ENCODE measurements at places on chromosomes 6 and 20.

DNA sequence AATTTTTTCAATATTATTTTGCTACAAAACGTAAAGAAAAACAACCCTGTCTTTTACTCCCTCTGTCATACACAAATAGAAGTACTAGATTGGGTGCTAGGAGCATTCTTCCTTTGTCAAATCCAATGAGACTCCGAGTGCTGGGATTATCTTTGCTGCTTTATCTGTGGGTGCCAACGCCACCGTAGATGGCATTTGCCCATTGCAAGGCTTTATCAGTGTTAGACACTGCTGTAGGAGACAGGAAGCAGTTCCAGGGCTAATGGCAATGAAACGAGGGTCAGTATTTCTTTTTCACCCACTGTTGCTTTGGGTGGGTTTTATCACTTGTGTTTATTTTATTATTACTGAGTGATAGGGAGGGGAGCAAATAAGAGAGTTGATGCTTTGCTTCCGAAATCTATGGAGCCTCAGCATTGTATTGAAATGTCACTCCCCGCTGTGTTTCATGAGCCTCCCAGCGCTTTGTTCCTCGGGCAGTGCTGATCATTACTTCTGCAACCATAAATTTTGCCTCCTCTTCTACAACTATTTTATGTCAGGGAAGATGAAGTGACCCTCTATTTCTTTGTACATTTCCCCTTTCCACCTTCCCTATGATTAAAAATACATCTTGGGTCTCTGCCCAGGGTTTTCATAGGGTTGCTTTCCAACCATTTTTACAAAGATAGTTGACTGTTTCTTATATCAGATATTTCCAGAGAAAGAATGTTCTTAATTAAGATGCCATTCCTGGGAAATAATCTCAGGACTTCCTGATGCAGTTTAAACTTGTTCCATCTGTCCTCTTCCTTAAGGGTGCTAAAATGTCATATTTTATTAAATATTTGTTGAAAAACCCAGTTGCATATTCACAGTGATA is 86.7 kb upstream of the LAMP5 start:
- no peak for DNase-seq

GRCh38 chr6:77038807-77039206 is 424.5 kb downstream of the HTR1B start:
- DNase-seq, result peak; percentile 38

DNA sequence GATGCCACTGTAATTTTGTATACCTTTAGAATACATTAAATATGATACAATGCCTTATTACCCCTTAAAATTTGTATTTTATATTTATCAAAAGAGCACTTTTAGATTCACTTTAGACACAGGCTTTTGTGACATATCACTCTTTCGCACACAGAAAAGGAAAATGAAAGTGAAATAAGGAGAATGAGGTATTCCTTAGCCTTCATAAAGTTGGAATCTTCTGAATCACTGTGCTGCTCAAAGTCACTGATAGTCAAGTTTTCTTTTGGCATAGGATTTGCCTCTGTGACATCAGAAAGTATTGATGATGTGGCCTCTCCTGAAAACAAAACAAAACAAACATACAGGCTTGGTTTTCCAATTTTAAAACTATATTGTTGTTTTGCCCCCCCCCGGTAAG is 1097.1 kb downstream of the KIF16B start:
- DNase-seq, result no peak

GRCh38 chr6:45990162-45990561 is 25.5 kb downstream of the CLIC5 start:
- no peak for DNase-seq

DNA sequence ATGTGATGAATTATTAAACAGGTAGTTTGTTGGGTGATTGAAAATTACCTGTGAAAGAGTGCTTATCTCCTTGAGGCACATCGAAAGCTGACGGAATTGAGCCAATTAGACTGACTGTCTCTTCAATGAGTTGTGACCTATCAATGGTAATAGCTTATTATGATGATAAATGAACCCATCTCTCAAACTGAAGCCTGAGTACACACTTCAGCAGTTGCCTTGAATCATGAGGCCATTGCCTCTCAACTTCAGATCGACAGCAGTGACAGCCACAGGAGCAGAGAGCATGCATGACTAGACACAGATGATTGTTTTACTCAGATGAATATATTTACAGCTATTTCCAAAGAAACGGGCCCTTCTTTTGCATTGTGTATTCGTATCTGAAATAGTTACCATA is 323.9 kb downstream of the LAMA2 start:
- no peak for DNase-seq

- no peak for DNase-seq
Observed at GRCh38 chr6:169714178-169714577, 10.1 kb downstream of the PHF10 start.

- peak; percentile 70 for DNase-seq
Observed at GRCh38 chr6:142313284-142313683, 11.5 kb downstream of the ADGRG6 start.

DNA sequence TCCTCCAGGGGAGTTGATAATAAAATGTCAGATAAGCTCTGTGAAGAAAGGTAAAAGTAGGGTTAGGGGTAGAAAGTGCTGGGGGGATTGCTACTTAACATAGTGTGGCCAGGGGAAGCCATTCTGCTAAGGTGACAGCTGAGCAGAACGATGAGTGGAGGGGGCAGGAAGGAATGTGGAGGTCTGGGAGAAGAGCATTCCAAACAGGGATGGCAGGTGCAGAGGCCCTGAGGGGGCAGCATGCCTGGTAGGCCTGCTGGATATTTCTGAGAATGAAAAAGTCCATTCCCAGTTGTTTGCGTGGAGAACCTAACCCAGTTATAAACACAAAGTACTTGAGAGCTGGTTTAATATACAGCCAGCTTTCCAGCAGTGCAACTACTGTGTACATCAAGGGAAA is 9.3 kb downstream of the GFRA4 start:
- no peak for DNase-seq

- DNase-seq, result peak; percentile 11
Observed at GRCh38 chr6:162621246-162621645, 106.3 kb downstream of the PRKN start.

DNA sequence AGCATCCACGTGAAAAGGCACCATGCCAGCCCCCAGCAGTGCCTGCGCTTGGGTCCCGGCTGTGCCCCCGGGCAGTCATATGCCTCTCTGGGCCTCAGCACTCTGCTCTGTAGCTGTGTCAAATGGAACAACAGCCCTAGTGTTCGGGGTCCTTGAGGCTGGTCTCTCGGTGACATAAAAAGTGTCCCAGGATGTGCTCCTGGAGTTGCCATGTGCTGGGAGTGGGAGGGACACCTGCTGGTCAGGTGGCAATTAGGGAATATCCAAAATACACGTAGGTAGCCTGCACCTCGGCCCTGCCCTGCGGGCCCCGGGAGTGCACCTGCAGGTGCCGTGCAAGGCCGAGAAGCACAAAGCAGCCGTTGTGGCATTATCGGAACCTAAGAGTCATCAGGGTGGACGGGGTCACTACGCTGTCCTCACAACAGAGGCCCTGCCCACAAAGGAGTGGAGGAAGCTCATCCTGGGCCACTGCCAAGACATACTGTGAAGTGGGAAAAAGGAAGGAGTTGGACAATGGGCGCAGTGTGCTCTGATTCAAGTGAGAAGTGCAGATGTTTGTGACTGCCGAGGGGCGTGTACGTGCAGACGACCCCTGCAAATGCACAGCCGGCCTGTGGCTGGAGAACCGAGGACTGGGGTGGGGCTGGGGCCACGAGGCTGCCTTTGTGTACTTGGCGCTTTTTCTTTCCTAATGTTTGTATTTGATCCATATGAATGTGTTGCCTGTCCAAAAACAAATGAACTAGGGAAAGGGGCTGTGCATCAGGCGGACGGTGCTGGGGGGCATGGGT is 24.6 kb downstream of the SLCO4A1 start:
- DNase-seq, result peak; percentile 50

DNA sequence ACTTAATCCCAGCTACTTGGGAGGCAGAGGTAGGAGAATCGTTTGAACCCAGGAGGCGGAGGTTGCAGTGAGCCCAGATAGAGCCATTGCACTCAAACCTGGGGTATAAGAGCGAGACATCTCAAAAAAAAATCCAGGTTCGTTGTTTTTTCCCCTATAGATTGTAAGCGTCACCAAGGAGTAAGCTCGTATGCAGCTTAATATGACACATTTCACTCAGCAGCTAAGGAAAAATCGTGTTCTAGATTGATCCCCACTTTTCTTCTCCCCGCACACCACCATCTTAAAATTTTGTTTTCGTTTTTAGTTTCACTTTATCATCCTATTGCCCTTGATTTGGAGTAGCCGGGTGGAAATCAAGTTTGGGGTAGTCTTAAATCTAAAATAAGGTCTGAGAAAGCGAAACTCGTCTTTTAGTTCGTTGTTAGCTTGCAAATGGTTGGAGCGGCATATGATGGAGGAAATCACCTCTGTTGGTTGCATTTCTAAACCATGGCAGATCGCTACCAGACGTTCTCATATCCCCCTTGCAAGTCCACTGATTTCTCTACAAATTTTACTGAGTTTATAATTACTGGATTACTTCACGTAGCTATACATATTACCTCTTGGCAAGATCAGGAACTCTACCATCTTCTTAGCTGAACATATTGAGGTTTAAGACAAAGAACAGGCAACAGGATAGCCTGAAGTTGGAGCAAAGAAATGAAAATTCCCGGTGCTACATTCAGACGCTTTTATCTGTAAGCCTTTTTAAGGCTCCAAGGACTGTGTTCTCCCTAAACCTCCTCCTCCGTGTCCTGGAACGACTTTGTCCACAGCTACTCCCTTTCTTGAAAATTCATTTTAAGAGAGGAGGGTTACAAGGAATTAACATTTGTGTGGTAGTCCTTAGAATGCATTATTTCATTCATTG is 91.1 kb upstream of the BTN3A2 start:
- DNase-seq, result no peak

Measured in fibroblast of pulmonary artery (primary cell).